ENCODE measurements at places on chromosomes 13 and 19.
A peak's percentile ranks its signal among the peaks of the same experiment; 100 is the strongest.

DNA sequence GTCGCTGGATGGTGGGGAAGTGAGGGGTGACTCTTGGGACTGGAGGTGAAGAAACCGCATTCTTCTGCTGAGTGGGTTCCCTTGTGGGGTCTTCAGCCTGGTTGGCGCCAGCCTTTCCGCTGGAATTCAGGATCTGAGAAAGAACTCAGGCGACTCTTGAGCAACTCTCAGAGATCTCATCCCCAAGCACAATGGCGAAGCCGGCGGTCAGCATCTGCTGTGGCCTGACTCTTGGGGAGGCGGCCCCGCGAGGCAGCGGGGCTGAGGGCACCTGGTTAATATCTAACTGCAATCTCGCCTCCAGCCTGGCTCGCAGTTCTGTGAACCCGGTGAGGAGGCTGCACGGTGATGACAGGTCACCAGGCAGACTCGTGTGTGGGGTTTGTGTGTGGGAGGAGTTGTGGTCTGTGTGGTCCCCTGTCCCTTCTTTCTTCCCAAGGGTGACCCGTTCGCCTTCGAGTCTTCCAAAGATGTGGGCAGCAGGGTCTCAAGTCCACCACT is 883 bp downstream of the ZNF441 start:
- DNase-seq = peak; percentile 50

DNA sequence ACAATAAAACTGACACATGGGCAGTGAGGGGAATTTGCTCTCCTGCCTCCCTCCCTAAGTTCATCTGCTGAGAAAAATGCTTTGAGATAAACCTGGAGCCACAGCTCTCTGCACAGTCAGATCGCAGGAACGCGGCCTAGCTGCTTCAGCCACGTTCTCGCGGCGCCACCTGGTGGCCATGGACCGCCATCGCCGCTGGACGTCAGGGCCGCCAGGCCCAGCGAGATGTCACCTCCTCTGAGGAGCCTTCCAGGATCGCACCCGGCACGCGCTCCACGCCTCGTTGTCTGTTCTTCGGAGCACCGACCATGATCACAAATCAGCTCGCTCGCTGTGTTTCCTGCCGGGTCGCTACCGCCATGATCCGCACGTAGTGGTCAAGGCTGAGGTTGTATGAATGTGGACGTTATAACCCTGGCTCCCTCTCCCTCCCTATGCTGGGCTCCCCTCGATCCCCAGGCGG is 20.6 kb upstream of the USP29 start:
- peak; percentile 60 for DNase-seq

GRCh38 chr13:41496420-41497234 is 39.3 kb downstream of the RGCC start:
- DNase-seq = peak; percentile 63

GRCh38 chr13:28387740-28388501 is 107.0 kb downstream of the FLT1 start:
- no peak for DNase-seq

DNA sequence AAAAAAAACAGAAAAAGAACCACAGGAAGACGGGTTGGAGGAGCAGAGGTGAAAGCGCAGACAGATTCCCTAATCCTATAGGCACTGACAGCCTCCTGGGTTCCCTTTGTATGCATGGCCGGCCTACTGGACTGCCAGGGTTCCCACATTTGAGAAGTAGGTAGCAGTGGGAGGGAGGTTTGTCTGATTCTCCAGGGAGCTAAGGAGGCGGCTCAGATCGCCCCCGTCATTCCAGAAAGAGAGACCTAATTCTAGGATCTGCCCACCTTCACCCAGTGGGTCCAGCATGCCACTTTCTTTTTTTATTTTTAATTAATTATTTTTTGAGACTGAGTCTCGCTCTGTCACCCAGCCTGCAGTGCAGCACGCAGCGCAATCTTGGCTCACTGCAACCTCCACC is 9.7 kb upstream of the CCL25 start:
- no peak for DNase-seq

DNA sequence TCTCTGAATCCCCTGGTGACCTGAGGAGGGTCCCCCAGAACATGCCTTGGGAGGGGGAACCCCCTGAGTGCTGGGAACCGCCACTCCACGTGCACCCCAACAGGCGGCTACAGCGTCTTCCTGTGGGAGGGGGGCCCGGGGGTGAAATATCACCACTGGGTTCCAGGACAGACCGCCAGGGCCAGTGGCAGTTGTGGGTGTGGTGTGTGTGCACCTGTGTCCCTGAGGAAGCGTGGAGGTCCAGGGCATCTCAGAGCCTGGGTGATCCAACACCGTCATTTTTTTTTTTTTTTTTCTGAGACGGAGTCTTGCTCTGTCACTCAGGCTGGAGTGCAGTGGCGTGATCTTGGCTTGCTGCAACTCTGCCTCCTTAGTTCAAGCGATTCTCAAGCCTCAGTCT is 4.2 kb downstream of the ADGRE5 start:
- no peak for DNase-seq
